Stimulated activated CD4-positive, alpha-beta T cell treated with anti-CD3 and anti-CD28 coated beads, Interleukin-12 subunit alpha, Interleukin-12 subunit beta, amount 100 ng/mL, for 48 hours (primary cell): ENCODE measurements at places on chromosomes 11 and 22.
A peak's percentile ranks its signal among the peaks of the same experiment; 100 is the strongest.

DNA sequence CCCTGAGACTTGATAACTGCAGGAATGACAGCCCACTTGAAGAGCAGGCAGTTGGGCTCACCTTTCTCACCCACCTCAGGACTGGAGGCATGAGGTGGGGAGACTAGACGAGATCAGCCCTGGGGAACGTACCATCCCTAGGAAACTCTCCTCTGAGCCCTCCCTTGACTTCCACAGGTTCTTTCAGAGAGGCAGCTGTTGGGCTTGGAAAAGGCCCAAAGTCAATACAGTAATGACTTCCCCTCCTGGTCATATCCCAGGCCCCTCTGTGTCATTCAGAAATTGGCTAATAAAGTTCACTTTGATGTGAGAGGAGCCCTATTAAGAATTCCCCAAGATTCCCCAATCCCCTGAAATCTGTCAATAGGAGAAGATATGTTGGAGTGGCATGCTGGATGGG, 5.8 kb upstream of the NECTIN1 start:
- no peak for DNase-seq

DNA sequence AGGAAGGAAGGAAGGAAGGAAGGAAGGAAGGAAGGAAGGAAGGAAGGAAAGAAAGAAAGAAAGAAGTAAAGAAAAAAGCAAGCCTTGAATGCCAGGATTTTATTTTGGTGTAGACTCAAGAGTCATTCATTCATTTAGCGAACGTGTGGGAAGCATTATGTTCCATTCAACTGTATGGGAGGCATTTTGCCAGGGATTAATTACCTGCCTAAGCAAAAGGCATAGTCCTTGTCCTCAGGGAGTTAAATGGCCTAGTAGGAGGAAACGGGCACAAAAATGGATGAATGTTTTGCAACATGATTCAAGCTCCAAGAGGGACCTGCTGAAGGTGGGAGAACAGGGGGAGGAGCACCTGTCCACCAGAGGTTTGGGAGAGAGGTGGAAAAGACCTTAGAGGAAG, 16.2 kb upstream of the ZNRF3 start:
- DNase-seq: no peak

- DNase-seq: no peak
Observed at GRCh38 chr11:61885166-61885778, 6.1 kb downstream of the FADS3 start.

- DNase-seq: no peak
Observed at GRCh38 chr11:37858398-37858797, 1260.4 kb upstream of the RAG2 start.

GRCh38 chr11:95715777-95716241, 73.8 kb downstream of the FAM76B start:
- DNase-seq: no peak

GRCh38 chr22:17912945-17913721, 111.2 kb downstream of the MICAL3 start:
- no peak for DNase-seq

DNA sequence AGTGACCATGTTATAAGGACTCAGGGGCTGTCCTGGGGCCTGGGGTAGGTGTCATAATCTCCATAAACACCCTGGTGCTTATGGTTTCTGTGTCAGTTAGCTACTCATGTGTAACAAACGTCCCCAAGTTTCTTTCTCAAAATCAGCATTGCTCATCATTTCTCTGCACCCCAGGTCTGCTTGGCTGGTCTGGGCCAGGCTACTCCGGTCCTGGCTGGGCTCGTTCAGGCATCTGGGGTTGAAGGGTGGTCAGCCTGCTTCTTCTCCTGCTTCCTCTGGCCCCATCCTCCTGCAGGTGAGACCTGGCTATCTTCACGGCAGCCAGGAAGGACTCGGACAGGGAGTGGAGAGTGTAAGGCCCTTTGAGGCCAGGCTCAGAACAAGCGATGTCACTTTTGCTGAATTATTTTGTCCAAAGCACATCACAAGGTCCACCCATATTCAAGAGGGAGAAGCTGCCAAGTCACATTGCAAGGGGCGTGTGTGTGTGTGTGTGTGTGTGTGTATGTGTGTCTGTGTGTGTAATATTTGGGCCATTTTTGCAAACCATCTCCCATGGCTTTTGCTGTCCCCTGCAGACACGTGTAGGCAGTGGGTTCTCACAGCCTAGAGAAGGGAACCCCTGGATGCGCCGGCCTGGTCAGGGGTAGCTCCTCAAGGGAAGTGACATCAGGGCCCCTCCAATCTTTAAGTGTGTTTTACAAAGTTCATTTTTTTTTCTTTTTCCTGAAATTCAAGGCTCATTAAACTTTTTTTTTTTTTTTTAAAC, 535.8 kb downstream of the TBC1D22A start:
- DNase-seq: no peak

GRCh38 chr11:67452141-67452952, at the start of gene GPR152:
Gene GPR152 (minus strand): TSS chr11:67452729. CDS start chr11:67452724, 5 bp downstream.
- no peak for DNase-seq

- peak; percentile 58 for DNase-seq
Observed at GRCh38 chr22:50148991-50149721, 21.4 kb upstream of the PANX2 start.

- no peak for DNase-seq
Observed at GRCh38 chr11:60887556-60887955, 18.8 kb downstream of the PRPF19 start.

GRCh38 chr11:105881027-105881426, 141.0 kb downstream of the MSANTD4 start:
- no peak for DNase-seq
